ENCODE measurements at places on chromosomes 2 and 18. TPM values are rescaled to one million over a fixed set of nuclear protein-coding genes. Genes with fewer than 3 reads are reported as not detected.

Gene SH2D6
- 0.43 TPM for total RNA-seq

Gene VWC2L
- not detected for total RNA-seq

Gene UPP2
- total RNA-seq, result 0.13 TPM

Gene RSAD2
- 1.0 TPM for total RNA-seq

Gene GLI2
- total RNA-seq, result 3.5 TPM

Gene ACMSD
- total RNA-seq, result not detected

Gene MRPS5
- total RNA-seq, result 30.2 TPM

Gene NEURL3
- total RNA-seq, result not detected

Gene CROCC2
- total RNA-seq, result under 0.01 TPM

Gene ALK
- not detected for total RNA-seq

Gene POTEJ
- total RNA-seq, result not detected

Gene EVA1A
- total RNA-seq, result 19.1 TPM

Gene ZAP70
- not detected for total RNA-seq

Gene LIMS2
- total RNA-seq, result 7.4 TPM

Gene CD8B2
- total RNA-seq, result 0.13 TPM

Gene FOXI3
- total RNA-seq, result not detected

Gene CFAP53
- 0.54 TPM for total RNA-seq

All from articular chondrocyte of knee joint (primary cell).